Left lung (tissue), 14 donors: ENCODE measurements at places on chromosomes 7 and 10. TPM values are rescaled to one million over a fixed set of nuclear protein-coding genes. Genes with fewer than 3 reads are reported as not detected.
A peak's percentile ranks its signal among the peaks of the same experiment; 100 is the strongest.

DNA sequence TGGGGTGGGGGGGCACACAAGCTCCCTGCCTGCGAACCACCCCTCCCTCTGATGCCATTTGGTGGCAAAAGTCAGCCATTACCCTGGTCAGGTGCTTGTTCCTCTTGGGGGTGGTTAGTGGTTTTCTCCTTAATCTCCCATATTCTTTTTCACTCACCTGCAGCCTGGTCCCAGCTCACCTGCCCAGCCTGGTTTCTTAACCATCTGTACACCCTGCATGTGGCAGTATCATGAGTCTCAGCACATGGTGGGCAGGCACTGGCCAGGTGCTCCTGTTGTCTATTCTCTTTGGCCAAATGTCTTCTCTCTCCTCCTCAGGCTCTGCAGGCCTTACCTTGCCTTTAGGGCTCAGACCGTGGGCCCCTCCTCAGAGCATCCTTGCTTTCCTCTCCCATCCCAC lies 30.5 kb downstream of the OGDH start:
- DNase-seq = no peak

DNA sequence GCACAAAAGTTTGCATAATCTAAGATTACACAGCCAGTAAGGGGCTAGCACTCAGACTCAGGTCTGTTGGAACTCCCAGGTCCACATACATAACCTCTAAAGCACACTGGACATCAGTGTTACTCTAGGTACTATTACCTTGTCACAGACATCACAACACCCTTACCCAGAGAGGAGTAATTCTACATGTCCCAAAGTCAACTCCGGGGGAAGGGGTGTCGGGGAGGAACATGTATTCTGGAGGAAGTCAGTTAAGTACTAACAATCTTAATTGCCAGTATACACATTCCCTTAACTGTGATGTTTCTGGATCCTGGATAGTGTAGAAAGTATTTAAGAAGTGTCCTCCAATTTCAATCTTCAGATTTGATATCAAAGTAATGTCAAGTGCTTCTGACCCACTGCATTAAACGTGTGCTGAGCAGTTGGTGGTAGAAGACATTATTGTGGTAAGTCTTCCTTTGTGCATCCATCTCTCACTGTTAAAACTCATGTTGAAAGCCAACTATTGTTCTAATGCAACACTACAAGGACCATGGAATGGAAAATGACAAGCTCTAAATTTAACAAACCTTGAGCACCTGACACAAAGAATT lies 155.4 kb downstream of the CRPPA start:
- DNase-seq = no peak

DNA sequence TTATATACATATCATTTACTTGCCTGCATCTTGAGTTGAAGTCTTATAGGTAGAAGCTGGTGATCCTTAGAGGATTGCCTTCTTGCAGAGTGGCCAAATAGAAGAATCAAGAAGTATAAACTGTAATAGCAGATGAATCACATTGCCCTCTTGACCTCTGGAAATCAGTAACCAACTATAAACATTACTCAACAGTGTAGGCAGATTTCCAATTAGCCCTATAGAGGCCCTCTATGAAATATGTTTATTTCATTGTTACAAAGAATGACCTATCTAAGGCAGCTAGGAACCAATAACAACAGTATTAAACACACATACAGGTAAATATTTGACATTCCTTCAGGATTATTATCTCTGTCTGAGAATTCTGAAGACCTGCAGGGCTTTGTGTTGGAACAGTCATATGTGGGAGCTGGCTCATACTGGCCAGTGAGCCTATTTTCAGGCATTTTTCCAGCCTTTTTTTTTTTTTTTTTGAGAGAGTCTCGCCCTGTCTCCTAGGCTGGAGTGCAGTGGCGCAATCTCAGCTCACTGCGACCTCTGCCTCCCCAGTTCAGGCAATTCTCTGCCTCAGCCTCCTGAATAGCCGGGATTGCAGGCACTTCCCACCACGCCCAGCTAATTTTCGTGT lies 7.2 kb upstream of the SRI start:
- DNase-seq = peak; percentile 67

DNA sequence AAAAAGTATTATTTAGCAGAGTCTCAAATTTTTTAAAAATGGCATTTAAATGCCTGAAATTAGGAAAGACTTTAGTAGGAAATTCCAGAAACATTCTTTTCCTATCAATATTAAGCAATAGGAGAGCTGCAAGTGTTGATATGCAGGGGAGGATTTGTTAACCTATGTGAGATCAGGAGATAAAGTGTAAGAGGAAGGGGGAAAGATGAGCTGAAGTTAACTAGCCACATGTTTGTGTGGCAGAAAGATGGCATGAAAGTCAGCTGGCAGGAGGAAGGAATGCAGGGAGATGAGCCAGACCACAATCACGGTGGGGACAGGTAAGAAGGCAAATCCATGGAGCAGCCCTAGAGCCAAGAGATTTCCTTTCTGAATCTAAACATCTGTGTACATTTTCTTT lies 303.6 kb downstream of the MAGI2 start:
- DNase-seq = no peak

DNA sequence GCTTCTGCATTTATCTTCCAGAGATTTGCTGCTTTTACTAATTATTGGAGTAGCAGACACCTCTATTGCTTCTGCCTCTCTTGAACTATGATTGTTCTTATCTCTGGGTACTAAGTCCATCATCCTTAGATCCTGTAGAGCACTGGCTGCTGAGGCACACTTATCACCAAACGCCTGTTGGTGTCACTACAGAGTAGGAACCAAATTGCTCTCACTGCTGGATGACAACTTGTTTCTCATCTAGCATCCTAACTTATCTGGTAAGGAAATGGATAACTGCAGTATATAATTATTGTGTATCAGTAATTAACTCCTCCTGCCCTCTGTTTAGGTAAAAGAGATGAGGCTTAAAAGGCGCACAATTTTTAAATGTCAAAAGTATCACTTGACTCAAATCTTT lies 1059.4 kb downstream of the NRG3 start:
- no peak for DNase-seq

GRCh38 chr10:33494694-33495265 lies 160.3 kb upstream of the NRP1 start:
- DNase-seq = no peak

DNA sequence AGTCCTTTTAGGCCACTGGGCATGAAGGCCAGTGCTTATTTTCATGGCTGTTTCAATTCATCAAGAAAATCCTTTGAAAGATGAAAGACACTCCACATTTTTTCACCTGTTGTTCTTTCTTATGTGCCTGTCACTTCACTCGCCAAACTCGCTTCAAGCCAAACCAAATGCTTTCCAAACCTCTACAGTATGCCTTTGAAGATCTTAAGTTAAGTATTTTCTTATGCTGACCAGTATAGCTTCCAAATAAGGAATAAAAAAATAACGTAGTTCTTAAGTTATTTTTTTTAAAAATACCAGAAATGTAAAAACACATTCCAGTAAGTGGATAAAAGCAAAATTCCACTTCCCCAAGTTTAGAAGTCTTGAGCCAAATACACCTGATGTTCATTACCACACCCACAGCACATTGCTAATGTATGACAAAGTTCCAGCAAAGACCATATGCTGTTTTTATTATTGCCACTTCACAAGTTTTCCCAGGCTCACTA lies 186.1 kb downstream of the MTERF1 start:
- no peak for DNase-seq

GRCh38 chr10:4590807-4591206 lies 235.2 kb upstream of the AKR1E2 start:
- no peak for DNase-seq

DNA sequence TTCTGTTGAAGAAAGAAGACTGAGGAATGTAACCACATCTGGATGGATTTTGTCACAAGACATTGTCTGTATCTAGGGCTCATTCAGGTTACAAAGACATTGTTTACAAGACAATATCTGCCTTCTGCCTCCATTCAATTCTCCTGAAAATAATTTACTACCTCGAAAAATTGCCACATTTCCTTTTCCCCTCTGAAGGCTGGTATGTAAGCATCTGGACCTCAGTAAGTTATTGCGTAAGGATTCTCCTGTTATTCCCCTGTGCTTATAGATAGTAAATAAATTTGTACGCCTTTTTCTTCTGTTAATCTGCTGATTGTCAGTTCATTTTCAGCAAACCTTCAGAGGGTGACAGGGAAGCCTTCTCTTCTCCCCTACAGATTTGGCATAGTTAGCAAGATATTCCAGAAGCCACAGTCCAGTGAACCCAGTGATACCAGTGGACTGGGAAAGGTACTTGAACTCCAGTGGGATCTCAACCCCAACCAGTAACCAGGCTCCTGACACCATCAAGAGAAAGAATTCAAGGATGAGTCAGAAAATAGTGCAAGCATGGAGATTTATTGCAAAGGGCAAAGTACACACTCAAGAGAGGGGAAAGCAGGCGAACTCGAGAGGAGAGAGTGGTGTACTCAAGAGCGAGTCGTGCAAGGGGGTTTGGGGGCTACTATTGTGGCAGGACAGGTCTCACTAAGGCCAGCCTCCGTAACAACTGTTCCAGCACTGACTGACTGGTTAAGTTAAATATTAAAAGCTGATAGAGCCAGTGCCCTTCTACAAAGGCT lies 706.9 kb upstream of the GHITM start:
- DNase-seq = no peak

GRCh38 chr10:103490986-103491314 lies 2.6 kb upstream of the NEURL1 start:
- no peak for DNase-seq

- no peak for DNase-seq
Measured at GRCh38 chr7:19754521-19755116, 18.8 kb downstream of the TMEM196 start.

DNA sequence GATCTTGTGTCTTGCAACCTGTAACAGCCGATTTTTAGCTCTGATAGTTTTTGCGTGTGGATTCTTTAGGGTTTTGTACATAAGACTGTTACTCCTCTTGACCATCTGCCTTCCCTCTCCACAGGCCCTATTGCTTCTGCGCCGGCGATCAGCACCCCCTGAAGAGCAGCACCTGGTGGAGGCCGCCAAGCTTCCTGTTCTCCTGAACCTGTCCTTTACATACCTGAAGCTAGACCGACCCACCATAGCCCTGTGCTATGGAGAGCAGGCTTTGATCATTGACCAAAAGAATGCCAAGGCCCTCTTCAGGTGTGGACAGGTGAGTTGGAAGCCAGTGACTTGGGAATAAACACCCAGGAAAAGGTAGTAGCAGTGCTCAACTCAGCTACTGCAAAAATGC lies 12.6 kb downstream of the FKBP6 start:
- DNase-seq = no peak

- DNase-seq = no peak
Measured at GRCh38 chr10:69661414-69662172, 31.5 kb downstream of the FAM241B start.

DNA sequence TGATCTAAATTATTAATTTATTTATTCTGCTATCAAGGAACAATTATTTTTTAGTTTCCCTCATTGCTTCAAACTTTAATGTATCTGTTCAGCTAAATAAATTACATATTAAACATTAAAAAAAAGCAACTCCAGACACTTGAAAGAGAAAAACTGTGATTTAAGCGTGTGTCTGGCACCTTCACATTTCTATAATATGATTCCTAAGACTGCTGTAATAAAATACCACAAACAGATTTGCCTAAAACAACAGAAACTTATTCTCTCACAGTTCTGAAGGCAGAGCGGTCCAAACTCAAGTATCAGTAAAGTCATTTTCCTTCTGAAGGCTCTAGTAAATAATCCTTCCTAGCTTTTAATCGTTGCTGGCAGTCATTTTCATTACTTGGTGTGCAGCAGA lies 580.4 kb upstream of the KCND2 start:
- no peak for DNase-seq

The SLC29A4 gene
- polyA plus RNA-seq = 19.8 TPM

The MEST gene
- polyA plus RNA-seq = 416 TPM

The CRCP gene
- 35.6 TPM for polyA plus RNA-seq

The SPDYE16 gene
- 6.4 TPM for polyA plus RNA-seq

The LFNG gene
- polyA plus RNA-seq = 5.2 TPM

The NAT16 gene
- polyA plus RNA-seq = 0.07 TPM
